ENCODE measurements at places on chromosomes 2 and 18. TPM values are rescaled to one million over a fixed set of nuclear protein-coding genes. Genes with fewer than 3 reads are reported as not detected.

DNA sequence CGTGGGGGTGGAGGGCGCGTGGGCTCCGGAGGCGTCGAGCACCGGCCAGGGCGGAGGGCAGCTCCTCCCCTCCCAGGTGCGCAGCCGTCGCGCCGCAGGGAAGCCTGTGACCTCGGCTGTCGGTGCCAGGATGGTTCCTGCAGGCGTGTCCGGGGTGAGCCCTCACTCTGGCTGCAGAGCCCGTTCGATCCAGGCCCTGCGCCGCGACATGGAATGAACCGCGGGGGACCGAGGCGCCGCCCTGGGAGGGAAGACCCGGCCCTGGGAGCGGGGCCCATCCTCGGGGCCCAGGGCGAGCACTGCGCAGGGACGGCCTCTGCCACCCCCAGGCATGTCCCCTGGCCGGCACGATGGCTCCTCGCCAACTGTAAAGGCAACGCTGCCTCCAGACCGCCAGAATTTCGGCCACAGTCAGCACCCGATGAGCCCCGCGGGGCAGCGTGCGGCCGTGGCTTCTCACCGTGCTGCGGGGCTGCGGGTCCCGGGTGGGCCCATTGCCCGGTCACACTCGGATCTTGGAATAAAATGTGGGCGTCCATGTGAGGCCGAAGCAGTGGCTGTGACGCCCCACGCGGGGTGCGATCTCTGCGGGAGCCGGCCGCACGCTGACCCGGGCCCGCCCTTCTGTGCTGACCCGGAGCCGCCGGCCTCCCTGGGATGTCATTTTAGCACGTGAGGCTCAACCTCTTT lies 26.6 kb downstream of the SALL3 start:
- no peak for DNase-seq

- DNase-seq, result no peak
Measured at GRCh38 chr2:11155381-11156035, at the start of gene SLC66A3. Gene SLC66A3, plus strand, starts transcription at chr2:11155467. Its CDS starts 80 bp downstream, at chr2:11155547.

GRCh38 chr2:88074150-88074549 lies 6.5 kb downstream of the SMYD1 start:
- no peak for DNase-seq

GRCh38 chr2:88171966-88172365 lies 1.8 kb downstream of the THNSL2 start:
- DNase-seq, result no peak

DNA sequence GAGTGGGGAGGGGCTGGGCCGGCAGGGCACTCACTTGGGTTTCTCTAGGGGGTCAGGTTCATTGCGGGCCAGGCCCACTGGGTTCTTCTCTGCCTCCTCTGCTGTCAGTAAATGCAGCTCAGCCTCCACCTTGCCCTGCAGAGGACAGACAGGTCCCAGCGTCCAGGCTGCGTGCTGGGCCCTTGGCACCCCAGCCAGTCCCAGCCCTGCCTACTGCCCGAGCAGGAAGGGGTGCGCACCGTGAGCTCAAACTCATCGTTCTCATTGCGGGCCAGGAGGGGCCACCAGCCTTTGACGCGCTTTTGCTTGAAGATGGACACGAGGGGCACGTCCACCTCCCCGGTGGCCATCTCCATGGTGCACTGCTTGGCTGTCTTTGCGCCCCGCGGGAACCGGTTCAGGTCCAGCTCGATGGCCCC lies 17.3 kb downstream of the OTOF start:
- DNase-seq, result peak; percentile 37

DNA sequence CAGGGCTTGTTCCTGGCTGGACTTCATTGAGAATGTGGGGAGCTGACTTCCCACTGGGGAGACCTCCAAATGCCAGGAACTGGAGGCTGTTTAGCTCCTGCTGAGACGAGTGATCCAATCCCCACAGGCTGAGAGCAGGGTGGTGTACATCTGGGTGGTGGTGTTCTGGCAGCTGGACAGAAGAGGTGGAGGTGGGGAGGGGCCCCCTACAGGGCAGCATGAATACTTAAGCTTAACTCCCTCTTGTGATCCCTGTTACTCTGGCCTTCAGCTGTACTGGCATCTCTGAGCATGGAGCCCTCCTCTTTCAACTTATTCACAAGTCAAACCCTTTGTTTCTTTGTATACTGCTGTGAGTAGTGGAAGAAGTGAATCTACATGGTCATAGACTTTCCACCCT lies 167.8 kb upstream of the LYPD1 start:
- no peak for DNase-seq

GRCh38 chr2:237597196-237598145 lies 6.9 kb upstream of the RAB17 start:
- DNase-seq, result no peak

- DNase-seq, result no peak
Measured at GRCh38 chr2:23508066-23508390, 123.0 kb downstream of the KLHL29 start.

DNA sequence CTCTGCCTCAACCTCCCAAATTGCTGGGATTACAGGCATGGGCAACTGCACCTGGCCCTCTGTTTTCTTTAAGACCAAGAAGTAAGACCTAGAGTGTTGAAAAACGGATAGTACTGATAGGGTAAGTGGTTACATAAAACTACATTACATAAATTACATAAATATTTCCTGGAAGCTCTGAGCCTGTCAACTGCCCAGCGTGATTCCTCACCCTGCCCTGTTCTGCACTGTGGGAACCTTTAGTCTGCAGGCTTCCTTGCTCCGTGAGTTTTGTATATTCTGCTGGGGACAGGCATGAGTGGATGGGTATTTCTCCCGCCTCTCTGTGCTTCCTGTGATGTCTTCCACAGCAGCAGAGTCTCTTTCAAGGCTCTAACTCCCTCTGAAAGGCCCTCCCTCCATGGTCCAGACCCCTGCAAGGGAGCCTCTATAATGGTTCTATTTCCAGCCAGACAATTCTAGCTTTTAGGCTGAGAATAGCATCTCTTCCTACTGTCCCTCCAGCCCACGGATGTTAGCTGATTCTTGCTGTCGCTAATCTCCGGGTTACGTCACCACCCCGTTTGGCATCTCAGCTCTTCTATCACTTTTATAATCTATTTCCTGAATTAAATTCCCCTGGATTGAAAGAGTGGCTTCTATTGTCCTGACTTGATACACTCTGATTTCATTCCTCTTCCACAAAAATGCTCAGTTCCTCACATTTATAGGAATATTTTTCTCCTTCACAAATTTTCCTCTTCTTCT lies 49.5 kb upstream of the PLEKHM3 start:
- DNase-seq, result no peak

- no peak for DNase-seq
Measured at GRCh38 chr2:221203856-221204255, 368.2 kb downstream of the EPHA4 start.

NLRC4 gene
- polyA plus RNA-seq, result 0.41 TPM

LANCL1 gene
- polyA plus RNA-seq, result 20.1 TPM

MBD1 gene
- 30.3 TPM for polyA plus RNA-seq

ANKRD30BL gene
- polyA plus RNA-seq, result not detected

ORMDL1 gene
- polyA plus RNA-seq, result 43.3 TPM

ASXL3 gene
- polyA plus RNA-seq, result 0.97 TPM

NTSR2 gene
- polyA plus RNA-seq, result 0.16 TPM

Data from right cardiac atrium (tissue), 5 donors.